ENCODE measurements at places on chromosomes 16 and 17. TPM values are rescaled to one million over a fixed set of nuclear protein-coding genes. Genes with fewer than 3 reads are reported as not detected.

CDRT4 gene
- total RNA-seq: 3.6 TPM

SLC5A11 gene
- not detected for total RNA-seq

TNFRSF13B gene
- not detected for total RNA-seq

SOX15 gene
- 0.16 TPM for total RNA-seq

- no peak for DNase-seq
Measured at GRCh38 chr16:85552980-85553435, 60.1 kb upstream of the GSE1 start.

- DNase-seq: no peak
Measured at GRCh38 chr16:51455398-51455797, 304.3 kb upstream of the SALL1 start.

DNA sequence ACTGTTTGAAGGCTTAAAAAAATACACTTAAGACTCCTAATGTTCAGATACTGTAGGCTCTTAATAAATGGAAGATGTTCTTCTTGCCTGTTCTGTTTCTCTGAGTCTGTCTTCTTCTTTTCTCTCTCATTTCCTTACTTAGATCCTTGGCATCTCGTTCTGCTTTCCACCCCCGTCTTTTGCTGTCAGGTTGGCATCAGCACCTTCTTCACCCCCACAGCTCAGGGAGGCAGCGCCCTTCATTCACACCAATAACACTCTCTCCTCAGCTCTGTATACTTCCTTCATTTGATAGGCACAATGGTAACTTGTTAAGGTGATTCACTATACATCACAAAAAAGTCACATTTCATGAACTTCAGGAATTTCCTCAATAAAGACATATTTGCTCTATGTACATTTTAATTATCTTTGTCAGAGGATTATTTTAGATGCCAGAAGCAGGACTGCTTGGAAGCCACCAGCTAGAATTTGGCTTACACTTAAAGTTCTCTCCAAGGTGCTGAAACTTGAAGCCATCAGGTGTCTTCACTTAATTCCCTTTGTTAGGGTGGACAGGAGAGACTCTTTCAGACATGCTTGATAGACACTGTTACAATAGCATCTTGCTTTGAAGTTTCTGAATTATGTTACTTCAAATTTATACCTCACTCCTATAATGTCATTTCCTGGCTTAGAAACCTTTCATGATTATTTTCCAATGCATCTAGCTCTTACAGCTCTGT, 670.1 kb upstream of the C16orf82 start:
- no peak for DNase-seq

DNA sequence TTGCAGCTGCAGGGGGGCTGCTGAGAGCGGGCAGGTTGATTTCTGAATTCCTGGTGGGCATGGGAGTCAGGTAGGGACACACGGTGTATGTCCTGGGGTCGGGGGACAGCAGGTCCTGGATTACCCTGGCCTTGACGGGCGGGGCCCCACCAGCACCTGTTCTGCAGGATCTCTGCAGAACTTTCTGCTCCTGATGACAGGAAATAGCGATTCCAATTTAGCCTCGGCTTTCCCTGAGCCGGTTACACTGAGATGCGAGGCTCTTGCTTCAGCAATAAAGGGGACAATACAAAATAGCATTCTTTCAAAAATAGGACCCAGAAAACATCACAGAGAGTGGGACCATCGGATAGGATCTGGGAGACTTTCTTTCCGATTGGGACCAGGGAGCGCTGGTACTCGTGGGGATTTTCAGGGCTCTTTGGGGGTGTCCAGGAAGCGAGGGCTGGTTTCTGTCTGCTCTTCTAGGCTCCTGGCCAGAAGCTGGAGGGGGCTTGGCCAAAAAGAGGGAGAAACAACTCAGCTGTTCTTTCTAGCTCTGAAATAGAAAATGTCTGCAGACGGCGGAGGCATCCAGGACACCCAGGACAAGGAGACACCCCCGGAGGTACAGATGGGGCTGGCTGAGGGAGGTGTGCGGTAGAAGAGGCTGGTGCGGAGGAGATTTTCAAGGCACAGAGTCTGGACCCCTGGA, 642 bp downstream of the ZNF205 start:
- DNase-seq: no peak
